ENCODE measurements at places on chromosomes 1 and 21.

- no peak for DNase-seq
Observed at GRCh38 chr1:85343213-85343611, 66.8 kb upstream of the BCL10 start.

GRCh38 chr1:53544728-53545515, 85.7 kb downstream of the DMRTB1 start:
- no peak for DNase-seq

DNA sequence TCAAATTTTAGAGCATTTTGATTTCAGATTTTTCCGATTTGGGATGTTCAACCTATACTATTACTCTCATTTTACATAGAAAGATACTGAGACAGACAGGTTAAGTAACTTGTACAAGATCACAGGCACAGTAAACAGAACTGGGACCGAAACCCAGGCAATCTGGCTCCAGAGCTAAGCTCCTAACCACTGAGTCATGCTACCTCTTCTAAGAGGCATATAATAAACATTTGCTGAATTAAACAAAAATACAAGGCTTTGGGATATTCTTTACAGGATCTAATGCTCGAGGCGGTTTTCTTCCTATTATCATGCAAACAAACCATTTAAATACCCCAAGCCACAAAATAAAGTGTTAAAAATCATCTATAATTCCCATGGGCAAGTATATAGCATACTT, 50.3 kb downstream of the MCOLN2 start:
- no peak for DNase-seq

- DNase-seq = peak; percentile 2
Observed at GRCh38 chr1:176119549-176119948, 87.5 kb downstream of the COP1 start.

DNA sequence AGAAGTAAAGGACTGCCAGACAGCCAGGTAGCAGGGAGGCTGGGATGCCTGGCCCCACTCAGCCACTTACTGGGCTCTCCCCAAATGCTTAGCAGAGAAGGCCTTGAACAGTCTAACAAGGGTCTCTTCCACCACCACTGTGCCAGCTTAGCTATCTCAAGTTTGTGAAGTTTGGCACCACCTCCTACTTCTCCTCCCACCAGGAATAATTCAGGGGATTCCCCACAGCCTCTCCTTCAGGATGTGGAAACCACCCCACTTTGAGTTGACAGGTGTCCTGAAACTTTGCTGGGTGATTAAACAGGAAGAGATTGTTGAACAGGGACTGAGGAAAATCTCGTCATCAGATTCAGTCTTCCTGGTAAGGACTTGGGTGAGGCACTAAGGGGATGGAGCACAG, 59.4 kb upstream of the ATP1B1 start:
- DNase-seq = no peak

DNA sequence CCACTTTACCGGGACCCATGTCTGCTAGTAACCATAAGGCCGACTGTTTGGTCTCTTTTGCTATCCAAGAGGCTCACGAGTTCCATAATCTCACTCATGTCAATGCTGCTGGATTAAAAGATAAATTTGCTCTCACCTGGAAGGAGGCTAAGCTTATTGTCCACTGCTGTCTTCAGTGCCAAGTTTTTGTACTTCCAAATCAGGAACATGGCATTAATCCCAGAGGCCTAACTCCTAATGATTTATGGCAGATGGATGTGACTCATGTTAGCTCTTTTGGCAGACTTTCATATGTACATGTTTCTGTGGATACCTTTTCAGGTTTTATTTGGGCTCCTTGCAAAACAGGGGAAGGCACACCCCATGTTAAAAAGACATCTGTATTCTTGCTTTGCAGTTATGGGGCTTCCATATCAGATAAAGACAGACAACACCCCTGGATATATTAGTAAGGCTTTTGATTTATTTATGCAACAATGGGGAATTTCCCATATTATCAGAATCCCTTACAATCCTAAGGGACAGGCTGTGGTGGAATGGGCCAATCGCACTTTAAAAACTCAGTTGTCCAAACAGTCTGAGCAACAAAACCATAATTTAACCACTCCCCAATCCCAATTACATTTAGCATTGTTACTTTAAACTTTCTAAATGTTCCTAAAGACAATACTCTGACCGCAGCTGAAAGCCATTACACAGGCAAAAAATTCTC, 162.7 kb downstream of the IER5 start:
- peak; percentile 47 for DNase-seq

GRCh38 chr21:31952828-31953227, 80.0 kb downstream of the HUNK start:
- no peak for DNase-seq

DNA sequence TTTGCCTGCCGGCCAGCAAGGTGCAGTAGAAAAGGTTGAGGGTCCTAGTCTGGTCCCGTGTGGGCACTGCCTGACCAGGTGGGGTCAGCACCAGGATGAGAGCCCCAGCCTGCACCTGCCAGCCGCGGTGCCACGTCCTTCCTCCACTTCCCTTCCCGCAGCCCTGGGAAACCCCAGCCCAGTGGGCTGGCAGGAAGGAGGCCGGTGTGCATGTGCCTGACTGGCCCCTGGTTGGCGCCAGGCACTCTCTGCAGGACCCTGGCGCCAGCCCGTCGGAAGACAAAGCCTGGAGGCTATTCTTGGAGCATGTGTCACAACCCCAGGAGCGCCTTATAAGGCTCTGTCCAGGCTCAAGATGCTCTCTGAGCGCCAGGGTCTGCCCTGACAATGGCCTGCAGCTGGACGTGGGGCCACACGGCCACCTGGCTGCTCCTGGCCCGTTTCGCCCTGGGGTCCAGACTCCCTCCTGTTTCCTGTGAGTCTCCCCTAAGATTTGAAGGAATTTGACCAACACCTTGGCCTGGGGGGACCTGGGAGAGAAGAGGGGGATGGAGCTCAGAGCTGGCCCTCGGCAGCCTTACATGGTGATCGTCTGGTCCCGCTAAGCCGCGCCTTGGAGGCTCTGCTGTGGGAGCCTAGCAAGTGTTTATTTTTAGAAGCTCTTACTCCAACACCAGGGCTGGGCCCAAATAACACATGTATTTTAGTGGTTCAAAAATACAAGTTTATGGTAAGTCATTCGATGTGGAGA, 31.9 kb upstream of the POFUT2 start:
- DNase-seq = no peak

GRCh38 chr1:115057661-115058254, 28.1 kb downstream of the TSHB start:
- no peak for DNase-seq

- no peak for DNase-seq
Observed at GRCh38 chr1:79790950-79791349, 784.4 kb upstream of the ADGRL4 start.

- no peak for DNase-seq
Observed at GRCh38 chr1:34405266-34405959, 228.7 kb downstream of the C1orf94 start.

DNA sequence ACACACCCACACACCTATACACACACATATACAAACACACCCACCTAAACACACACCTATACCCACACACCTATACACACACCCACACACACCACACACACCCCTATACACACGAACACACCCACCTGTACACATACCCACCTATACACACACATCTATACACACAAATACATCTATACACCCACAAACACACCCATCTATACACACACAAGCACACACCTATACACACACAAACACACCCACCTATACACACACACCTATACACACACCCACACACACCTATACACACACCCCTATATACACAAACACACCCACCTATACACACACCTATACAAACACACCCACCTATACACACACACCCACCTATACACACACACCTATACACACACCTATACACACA, 116.4 kb upstream of the VAMP3 start:
- DNase-seq = no peak

DNA sequence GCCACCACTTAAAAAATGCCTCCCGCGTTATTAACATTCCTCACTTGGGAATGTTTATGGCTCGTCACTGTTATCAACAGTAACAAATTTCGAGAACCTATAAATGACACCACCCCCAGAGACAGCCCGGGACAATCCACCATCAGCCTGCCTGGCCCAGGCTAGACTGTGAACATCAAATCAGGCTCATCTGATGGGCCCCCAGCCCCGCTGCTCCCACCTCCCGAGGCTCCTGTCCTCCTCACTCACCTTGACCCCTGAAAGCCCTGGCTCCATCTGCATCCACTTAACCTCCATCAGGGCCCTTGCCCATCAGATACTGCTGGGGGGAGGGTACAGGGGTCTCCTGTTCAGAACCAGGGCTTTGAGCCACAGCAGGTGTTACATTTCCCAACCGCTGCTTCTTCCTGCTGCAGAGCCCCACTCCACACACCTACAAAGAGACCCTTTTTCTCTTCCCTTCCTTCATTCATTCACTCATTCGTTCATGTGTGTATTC, 156.5 kb upstream of the VAMP3 start:
- DNase-seq = no peak

- no peak for DNase-seq
Observed at GRCh38 chr1:201090541-201090940, 21.7 kb downstream of the CACNA1S start.

DNA sequence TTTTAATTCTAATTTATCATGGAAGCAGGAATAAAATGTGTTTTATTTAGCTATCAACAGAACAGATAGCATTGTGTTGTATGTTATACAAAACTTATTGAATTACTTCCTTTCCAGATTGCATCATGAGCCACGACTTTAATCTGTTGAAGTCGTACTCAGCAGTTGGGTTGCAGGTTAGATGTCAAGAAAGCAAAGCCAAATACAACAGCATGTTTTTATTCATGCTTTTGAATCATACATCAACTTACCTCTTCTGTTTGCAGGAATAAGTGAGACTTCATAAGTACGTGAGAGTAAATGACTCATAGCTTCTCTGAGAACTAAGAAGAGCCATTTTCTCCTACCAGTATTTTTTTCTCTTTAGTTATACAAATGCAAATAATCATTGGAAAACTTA, 110.8 kb upstream of the ADGRL4 start:
- no peak for DNase-seq

- no peak for DNase-seq
Observed at GRCh38 chr1:246221485-246222255, 285.4 kb downstream of the SMYD3 start.

GRCh38 chr1:173429471-173430402, 47.4 kb upstream of the PRDX6 start:
- DNase-seq = peak; percentile 41

DNA sequence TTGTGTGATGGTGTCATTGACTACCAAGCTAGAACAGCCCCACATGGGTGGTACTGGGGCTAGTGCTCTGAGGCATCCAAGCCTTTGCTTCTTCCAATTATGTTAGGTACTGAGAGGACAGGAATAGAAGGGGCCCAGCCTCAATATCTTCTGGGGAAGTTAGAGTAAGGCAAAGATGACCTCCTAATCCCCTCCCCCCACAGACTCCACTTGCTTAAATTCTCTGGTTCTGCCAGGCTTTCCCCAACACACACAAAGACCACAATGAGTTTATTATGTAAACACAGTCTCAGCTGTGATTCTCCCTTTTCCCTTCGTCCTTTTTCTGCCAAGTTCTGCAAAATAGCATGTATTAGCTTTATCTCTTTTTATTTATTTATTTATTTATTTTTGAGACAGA, 3.1 kb upstream of the TACSTD2 start:
- DNase-seq = no peak

- DNase-seq = no peak
Observed at GRCh38 chr1:239112101-239112935, 274.1 kb upstream of the CHRM3 start.

- no peak for DNase-seq
Observed at GRCh38 chr1:164637461-164638375, 78.7 kb downstream of the PBX1 start.

- no peak for DNase-seq
Observed at GRCh38 chr21:34668803-34669148, at the start of gene CLIC6. TSS of gene CLIC6 (plus strand) at chr21:34668994. CDS start at chr21:34669389, 395 bp downstream.

GRCh38 chr1:206757524-206758266, 12.9 kb upstream of the IL19 start:
- no peak for DNase-seq

DNA sequence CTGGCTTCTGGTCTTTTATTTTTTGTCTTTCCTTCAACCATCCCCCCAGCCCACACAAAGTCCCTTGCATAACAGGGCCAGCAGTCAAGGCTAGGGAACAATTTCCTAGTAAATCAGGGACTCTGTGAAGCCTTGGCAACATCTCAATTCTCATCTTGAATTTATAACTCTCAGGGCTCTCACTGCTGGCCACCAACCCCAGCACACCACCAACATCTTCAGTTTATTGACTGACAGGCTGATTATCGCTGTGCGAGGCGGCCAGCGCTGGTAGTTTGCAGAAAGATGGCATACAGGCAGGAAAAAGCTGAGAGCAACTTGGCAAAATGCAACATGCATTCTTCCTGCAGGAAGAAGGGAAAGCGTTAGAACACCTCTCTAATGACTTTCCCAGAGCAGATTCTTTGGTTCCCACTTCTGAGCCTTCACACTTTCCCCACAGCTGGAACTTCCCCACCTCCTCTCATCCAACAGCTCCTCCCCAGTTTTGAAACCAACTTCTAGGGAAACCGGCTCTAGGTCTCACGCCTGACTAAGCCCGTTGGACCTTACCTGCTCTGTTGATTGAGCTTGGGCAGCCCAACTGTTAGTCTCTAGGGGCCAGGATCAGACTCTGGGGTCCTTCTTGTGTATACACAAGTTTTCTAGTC, 26.3 kb upstream of the CSF1 start:
- DNase-seq = no peak

GRCh38 chr1:190273161-190273560, 204.5 kb downstream of the BRINP3 start:
- DNase-seq = no peak

GRCh38 chr1:214957330-214958137, 125.0 kb upstream of the KCNK2 start:
- DNase-seq = no peak

DNA sequence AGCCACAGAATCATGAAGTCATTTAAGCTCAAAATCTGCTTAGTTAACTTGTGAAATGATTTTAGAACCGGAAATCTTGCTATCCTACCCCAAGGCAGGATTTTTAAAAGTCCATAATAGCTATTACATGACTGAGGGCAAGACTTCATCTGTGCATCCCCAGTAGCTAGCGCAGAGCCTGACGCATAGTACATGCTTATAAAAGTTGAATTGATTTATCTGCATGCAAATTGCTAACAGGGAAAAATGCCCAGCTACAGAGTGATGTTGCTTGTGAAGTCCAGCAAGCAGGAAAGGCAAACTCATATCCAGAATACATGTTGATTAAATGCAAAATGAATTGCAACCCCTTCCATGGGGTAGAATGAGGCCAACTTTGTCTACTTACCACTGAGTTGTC, 8.1 kb upstream of the MAP1LC3C start:
- no peak for DNase-seq
